Body of pancreas (tissue), 4 donors: ENCODE measurements at places on chromosomes 5 and 9.

DNA sequence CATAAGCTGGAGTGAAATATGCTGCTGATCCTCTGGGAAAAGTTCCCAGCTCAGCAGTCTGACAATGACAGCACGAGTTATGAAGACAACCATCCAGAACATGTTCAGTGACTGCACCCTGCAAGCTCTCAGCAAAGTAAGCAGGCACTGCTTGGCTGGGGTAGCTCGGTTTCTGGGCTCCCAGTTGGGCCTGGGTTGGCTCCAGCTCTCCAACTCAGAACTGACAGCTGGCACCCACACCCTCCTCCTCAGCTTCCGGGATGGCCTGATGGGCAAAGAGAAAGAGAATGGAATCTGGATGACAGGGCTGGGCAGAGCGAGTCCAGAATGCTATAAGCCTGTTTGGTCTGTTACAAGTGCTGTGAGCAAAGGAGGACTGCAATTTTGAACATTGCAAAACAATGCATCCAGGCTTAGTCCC is 185.0 kb downstream of the CSNK1G3 start:
- DNase-seq = no peak

DNA sequence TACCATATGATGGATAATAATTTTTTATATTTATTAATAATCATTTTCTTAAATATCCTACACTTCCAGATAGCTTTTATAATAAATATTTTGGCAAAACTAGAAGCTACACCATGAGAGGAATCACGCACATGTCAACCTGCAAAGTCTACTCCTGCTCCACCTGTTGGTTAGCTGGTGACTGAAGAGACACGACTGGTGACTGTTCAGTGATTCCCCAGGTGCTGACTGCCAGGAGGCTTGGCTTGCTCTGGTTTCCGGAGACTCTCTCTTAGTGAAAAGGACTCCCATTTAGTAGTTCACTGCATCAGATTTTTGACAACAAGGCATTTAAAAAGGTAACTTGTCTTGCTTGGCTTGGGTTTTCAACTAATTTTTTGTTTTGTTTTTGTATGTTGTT is 20.9 kb downstream of the GZMA start:
- DNase-seq = no peak

DNA sequence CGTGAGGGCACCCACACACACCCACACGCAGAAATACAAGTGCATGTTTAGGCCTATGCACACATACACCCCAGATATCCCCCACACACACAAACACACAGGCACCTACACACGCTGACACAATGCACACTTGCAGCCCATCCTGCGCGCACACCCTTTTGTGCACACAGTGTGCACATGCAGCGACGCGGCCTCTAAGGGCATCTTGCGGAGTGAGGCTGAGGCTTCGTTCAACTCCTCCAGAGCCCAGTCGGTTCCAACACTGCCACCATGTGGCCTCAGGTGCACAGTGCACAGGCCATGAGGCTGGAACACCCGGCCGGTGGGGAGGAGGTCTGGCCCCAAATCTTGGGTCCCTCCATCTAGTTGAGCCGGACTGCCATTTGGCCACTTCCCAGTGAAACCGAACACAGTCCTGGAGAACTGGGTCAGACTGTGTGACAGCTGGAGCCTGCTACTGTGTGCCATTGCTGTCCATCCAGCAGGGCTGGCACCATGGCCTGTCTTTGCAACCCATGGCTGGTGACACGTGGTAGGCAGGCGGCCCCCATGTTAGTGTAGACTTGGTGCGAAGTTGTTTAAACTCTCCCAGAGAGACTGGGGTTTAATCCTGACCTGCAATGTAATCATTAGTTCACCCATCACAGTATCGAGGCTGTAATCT is 97.7 kb upstream of the MVB12B start:
- DNase-seq = peak; percentile 69

DNA sequence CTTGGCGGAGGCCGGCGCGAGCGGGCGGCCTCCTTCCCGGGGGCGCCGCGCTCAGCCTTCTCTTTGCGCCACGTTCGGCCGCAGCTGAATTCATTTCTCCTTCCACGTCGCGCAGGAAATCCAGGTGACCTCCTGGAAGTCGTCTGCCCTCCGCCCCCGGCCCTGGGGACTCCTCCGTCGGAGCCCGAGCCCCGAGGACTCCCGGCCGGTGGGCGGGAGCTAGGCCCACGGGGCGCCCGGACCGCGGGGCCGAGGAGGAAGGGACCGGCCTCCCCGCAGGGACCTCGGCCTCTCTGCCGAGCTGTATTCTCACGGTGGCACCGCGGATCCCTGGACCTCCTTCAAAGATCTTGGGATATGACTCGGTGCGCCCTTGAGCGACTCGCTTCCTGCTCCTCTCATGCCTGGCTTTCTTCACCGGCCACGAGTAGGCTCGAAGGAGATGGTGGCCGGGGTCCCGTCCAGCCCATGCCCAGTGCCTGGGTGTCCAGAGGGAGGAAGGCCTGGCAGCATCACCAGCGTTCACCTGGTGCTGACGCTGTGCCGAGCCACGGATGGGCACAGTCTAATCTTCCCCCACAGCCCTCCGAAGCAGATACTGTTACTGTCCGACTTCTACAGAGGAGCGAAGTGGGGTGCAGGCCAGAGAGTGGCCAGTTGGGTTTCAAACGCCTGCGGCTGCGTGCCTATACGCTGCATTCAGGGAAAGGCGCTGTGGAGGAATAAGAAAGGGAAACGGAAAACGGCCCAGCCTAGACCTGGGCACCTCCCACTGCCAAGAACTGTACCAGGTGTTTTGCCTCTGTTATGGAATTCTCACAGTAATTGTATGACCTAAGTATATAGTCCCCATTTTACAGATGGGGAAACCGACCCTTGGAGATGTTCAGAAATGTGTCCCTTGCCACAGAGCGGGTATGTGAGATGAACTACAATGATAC is 47.3 kb downstream of the PAX5 start:
- DNase-seq = no peak

DNA sequence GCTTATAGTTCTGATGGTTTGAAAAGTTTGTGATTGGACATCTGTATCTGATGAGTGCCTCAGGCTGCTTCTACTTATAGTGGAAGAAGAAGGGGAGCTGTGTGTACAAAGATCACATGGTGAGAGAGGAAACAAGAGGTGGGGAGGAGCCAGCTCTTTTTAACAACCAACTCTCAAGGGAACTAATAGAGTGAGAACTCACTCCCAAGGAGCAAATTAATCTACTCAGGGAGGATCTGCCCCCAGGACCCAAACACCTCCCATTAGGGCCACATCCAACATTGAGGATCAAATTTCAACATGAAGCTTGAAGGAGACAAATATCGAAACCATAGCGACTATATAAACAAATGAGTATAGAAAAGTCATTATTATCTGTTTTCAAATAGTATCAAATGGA is 64.7 kb upstream of the PRLR start:
- DNase-seq = peak; percentile 13

DNA sequence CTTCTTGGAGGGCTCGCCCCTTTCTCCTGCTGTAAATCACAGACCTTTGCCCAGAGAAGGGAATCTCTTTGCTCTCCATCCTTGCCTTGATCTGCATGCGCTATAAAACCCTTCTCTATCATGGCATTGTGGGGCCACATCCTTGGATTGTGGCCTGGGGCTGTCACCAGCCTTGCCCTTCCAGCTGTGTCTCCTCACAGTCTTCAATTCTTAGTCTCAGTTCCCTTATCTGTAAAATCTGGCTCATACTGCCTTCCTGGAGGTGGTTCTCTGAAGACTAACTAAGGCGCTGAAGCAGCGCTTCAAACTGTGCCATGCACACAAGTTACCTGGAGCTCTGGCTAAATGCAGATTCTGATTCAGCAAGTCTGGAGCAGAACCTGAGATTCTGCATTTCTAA is 53.4 kb upstream of the RARS1 start:
- no peak for DNase-seq

DNA sequence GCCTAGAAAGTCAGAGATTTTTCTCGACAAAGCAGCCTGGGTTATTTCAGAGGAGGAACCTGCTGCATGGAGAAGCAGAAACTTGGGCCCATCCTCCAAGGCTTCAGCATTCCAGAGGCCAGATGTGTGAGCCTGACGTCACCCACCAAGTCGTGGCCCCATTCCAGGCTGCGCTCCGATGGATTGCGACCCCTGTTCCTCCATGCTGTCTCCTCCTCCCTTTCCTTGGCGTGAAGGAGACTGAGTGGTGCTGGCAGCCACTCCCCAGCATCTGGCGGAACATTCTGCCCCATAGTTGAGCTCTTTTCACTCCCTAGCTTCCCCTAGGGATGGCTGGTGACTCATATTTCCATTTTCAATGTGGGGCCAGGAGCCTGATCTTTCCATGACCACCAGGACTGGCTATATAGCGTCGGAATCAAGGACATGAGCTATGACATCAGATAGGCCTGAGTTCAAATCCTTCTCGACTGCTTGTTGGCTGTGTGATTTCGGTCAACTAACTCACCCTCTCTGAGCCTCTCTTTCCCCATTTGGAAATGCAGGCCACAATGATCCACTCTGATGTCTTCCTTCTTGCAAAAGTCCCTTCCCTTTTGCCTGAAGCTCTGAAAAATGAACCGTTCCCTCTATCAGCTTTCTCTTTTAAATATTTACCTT is 24.5 kb upstream of the DUSP1 start:
- DNase-seq = peak; percentile 48

GRCh38 chr5:144060598-144060997 is 109.9 kb downstream of the YIPF5 start:
- DNase-seq = no peak

DNA sequence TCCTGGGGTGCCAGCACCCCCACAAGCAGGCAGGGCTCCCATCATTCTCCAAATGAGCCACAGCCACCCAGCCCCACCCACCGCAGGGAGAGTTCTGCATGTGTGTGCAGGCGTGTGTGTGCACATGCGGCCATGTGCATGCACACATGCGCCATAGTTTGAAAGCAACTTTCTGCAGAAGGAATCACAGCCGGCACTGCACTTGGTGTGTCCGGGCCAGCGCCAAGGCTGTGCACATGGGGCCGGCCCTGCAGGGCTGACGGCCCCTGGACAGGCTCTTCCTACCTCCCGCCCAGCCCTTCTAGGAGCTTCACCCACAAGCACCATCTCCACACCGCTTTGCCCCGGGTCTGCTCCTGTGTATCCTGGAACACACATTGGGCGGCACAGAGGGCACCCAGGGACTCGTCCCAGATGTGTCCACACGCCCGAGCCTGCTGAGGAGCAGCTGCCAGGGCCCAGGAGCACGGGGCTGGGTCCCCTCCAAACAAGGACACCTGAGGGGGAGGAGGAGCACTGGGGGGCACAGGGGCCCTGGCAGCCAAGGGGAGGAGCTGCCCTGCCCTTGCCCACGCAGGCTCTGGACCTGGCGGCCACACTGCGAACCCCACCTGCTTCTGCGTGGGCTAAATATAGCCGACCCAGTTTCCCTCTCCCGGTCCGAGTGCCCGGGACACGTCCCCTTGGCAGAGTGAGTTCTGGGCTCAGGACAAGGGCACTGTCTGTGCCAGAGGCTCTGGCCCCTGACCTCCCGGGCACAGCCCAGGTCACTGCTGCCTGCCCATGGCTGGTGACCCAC is 19.1 kb downstream of the TPPP start:
- DNase-seq = peak; percentile 5

- no peak for DNase-seq
Observed at GRCh38 chr5:130025511-130025910, 121.2 kb downstream of the CHSY3 start.

- no peak for DNase-seq
Observed at GRCh38 chr5:953535-954449, 54.8 kb upstream of the NKD2 start.

DNA sequence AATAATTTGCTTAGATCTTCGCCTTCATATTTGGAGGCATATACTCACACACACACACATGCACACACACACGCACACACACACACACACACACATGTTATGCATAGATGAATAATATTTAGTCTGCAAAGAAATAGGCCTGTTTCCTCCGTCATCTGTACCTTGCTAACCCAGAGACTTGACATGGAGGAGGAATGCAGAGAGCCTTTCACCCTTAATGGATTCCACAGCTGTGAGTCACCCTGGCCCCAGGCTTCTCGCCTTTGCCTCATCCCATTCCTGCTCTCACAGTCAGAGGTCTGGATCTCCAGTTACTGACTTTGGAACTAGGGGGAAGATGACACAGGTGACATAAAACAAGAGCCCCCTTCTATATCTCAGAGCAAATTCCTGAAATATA is 29.7 kb downstream of the ZNF462 start:
- peak; percentile 28 for DNase-seq

DNA sequence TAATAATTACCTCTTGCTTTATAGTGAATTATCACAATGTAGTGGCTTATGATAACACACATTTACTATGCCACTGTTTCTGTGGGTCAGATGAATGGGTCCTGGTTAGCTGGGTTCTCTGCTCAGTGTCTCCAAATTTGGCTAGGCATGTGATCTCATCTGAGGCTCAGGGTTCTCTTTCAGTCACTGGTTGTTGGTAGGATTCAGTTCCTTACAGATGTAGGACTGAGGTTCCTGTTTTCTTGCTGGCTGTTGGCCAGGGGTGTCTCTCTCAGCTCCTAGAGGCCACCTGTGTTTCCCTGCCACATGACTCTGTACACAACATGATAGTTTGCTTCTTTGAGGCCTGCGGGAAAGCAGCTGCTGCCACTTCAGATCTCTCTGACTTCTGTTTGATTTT is 7.1 kb downstream of the NFX1 start:
- DNase-seq = peak; percentile 54

- DNase-seq = no peak
Observed at GRCh38 chr5:113382731-113383130, 52.1 kb downstream of the TSSK1B start.

GRCh38 chr5:100643473-100643872 is 108.3 kb downstream of the FAM174A start:
- no peak for DNase-seq

DNA sequence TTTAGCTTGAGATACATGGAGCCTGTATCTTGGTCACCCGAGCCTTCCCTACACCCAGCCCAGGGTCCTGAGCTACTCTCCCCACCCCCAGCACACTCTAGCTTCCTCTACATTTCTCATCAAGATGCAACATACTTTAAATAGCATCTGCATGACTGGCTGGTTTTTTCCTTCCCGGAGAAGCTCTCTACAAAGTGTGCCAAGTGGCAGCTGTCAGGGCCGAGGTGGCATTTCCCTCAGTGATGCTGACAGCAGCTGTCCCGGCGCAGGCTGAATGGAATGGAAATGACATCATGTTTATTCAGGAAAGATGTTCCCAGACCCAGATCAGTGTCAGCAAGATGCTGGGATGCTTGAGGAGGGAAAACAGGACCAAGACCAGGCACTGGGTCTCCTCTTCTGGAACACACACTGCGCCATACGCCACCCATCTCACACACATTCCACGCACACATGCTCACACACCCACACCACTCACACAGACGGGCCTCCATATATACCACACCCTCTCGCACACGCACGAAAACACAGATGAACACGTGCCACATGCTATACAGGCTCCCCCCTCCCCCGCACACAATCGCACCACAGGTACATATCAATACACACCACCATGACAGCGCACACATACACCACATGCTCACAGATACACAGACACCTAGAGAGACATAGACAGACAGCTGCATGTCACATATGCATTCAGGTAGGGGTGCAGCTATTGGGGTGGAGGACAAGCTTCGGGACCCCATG is 67.8 kb downstream of the LHX2 start:
- no peak for DNase-seq

- no peak for DNase-seq
Observed at GRCh38 chr5:115542086-115542485, 2.5 kb downstream of the FEM1C start.
